Midbrain (tissue), 1 donor: ENCODE measurements at places on chromosomes 6 and 20.

- peak; percentile 40 for DNase-seq
Observed at GRCh38 chr6:110875548-110876169, 1.1 kb downstream of the AMD1 start.

GRCh38 chr6:10534419-10534762 is 13.2 kb downstream of the GCNT2 start:
- no peak for DNase-seq

- peak; percentile 72 for DNase-seq
Observed at GRCh38 chr6:44133003-44133931, 5.9 kb downstream of the TMEM63B start.

- DNase-seq = no peak
Observed at GRCh38 chr6:168618546-168619315, 177.7 kb downstream of the SMOC2 start.

DNA sequence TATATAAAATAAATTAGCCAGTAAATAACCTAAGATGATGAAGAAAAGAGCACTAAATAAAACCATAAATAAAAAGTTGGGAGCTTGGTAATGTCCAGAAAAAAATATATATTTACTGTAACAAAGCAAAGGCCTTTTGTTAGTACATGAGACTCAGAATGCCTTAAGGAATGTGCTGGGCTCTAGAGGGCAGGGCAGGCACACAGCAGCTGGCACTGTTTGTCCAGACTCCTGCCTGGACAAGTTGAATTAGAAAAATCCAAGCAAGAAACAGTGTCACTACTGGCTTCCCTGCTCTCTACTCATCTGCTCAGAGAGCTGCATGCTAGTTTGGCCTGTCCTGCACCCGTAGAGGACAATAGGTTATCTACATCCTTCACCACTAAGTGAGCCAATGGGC is 8.8 kb downstream of the DEFB129 start:
- DNase-seq = peak; percentile 6

DNA sequence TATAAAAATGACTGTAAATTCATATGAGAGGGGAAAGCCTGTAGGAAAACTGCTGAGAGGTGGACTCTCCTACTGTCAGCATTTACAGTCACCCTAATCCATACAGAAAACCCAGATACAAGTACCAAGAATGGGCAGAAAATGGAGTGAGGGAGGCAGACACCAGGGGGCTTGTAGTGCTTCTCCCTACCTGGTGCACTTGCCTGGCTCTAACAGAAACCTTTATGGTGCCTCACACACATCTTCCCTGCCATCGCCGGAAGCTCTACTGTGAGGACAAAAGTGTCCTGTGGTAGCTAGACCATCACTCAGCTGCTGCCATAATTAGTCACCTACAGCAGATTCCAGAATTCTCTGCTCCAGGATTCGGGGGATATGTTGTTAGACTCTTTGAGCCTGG is 441.3 kb downstream of the TFAP2B start:
- DNase-seq = no peak

DNA sequence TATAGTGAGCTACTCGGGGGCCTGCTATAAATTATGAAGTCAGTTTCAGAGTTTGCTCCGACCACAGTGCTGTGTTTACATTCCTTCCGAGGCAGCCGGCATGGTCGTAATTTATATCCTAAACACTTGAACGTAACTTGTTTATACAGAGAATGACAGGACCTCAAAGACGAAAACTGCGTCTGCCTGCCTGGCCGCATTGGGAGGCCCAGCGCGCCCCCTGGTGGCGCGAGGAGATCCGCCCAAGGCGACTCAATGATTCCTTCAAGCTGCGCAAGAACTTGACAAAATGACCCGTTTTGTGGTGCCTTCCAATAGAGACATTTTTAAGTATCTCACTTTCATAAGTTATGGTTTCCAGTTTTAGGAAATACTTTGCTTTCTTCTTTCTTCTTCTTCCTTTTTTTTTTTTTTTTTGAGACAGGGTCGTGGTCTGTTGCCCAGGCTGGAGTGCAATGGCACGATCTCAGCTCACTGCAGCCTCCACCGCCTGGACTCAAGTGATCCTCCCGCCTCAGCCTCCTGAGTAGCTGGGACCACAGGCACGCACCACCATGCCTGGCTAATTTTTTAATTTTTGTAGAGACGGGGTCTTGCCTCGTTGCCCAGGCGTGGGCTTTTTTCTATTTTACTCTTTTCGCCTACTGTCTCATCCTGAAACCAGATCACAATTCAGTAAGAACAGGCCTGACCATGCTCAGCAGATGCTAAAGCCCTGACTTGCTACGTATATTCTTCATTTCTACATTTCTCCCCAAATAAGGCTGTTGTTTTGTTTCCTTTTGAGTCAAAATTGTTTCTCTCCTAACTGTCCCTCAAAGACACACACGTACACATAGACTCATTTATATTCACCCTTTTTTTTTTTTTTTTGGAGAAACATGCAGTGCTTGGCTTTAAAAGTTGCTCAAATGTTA is 7.8 kb downstream of the FOXF2 start:
- DNase-seq = peak; percentile 47

DNA sequence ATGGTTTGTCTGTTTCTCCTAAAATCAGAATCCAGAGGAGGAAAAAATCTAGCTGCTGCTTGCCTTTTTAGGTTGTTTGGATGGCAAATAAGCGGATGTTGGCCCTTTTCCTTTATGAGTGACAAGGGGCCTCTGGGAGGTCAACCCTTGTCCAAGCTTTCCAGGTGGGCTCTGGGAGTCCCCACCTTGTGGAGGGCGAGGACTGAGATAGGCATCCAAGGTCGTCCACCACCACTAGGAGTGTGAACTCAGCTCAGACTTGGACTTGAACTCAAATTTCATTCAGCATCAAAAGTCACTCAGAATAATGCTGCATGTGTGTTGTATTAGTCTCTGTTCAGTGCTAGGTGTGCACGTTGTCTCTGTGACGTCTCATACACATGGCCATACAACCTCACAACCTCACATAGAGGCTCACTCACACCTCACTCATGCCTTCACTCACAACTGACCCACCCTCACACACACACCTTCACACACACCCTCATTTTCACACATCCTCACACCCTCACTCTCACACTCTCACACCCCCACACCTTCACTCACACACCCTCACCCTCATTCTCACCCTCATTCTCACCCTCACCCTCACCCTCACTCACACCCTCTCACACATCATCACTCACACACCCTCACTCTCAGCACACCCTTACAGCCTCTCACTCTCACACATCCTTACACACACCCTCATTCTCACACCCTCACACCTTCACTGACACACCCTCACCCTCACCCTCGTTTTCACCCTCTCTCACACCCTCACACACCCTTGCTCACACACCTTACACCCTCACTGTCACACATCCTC is 18.0 kb downstream of the DYNLT1 start:
- DNase-seq = no peak

DNA sequence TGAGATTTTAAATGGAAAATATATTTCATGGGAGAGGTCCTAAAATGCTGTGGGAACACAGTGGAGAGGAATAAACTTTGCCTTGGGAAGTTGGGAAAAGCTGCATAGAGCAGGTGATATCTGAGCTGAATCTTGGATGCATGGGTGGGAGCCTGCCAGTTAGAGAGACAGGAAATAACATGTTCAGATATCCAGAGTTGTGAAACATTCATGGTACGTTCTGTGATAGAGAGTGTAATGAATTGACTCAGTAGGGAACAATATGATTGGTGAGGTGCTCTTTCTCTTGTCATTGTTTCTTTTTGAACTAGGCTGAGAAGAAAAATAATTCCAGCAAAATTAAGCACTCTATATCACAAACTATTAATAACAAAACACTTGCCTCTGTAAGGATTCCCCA is 72.8 kb downstream of the RPS12 start:
- DNase-seq = no peak

- DNase-seq = no peak
Observed at GRCh38 chr20:63284083-63284440, 8.9 kb upstream of the COL20A1 start.

GRCh38 chr6:117919275-117919674 is 12.2 kb downstream of the SLC35F1 start:
- DNase-seq = no peak

DNA sequence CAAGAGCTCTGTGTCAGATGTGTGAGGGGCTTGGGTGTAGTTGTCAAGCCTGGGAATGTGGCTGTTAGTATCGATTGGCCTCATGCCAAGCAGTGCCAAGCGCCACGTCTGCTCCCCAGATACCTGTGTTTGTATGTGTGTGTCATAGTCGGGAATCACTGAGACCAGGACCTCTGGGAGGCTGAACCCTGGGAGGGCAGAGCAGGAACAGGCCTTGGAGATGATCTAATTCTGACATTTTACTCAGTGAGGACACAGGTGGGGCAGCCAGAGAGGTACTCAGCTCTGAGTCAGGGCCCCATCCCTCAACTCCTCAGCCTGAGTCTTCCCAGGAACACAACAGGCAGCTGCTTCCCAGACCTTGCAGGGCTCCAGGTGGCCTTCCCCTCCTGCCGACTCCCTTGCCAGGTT is 51.2 kb upstream of the FANCE start:
- no peak for DNase-seq

GRCh38 chr20:16417001-16417400 is 156.2 kb downstream of the KIF16B start:
- no peak for DNase-seq

- DNase-seq = no peak
Observed at GRCh38 chr6:50861692-50862091, 43.0 kb downstream of the TFAP2B start.

GRCh38 chr6:33156561-33156960 is 35.7 kb downstream of the COL11A2 start:
- no peak for DNase-seq

DNA sequence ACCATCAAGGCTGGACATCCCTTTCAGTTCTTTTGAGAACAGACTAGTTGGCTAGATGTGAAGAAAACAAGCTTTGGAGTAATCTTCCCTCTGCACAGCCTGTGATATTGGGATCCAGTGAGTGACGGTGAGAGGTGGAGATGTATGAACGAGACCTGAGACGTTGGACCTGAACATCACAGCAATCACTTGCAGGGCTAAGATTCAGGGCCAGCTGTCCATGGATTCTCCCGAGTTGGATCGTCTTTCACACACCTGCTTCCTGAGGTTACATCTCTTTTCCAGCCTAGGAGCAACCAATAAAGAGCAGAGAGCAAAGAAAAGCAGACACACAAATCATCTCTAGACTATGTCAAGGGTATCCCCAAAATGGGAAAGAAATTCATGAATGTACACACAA is 30.0 kb upstream of the TMEM14A start:
- DNase-seq = no peak

- no peak for DNase-seq
Observed at GRCh38 chr6:14857001-14857400, 388.9 kb upstream of the JARID2 start.

DNA sequence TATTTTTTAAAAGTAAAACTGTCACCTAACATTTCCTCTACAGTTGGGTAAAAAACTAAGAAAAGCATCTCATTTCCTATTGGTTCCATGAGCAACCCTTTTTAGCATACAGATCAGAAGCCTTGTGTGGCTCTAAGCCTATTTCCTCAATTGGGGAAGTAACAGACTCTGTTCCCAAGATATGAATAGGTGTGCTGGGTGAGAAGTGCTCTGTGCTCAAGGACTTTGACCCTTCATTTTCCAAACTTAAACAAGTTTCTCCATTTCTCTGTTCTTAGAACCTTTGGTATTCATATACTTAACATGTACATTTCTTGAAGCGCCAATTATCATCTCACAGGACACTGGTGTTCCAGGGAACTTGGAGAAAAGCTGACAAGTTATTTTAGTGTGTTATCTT is 24.1 kb downstream of the CARMIL1 start:
- DNase-seq = no peak

DNA sequence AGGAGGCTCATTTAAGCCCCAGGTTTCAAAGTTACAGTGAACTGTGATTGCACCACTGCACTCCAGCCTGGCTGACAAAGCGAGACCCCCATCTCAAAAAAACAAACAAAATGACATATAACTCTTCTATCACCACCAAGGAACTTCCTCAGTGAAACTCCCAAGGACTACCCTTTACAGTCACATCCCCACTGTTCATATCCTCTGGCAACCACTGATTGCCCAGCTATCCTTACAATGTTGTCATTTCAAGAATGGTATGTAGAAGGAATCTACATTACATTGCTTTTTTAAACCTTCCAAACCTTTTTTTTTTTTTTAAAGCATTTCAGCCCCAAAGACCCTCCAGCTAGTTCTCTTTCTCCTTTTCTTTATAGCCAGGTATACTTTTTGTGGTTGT is 123.1 kb upstream of the CARMIL1 start:
- DNase-seq = no peak

- DNase-seq = no peak
Observed at GRCh38 chr20:36887752-36888090, 11.8 kb downstream of the TLDC2 start.

GRCh38 chr6:87731080-87731479 is 29.0 kb upstream of the AKIRIN2 start:
- DNase-seq = no peak

GRCh38 chr20:58213121-58213520 is 15.3 kb downstream of the ANKRD60 start:
- peak; percentile 70 for DNase-seq

- no peak for DNase-seq
Observed at GRCh38 chr6:41426438-41426851, 91.0 kb downstream of the NCR2 start.
